ENCODE measurements at places on chromosomes 1 and 21.
A peak's percentile ranks its signal among the peaks of the same experiment; 100 is the strongest.

- no peak for DNase-seq
Observed at GRCh38 chr1:6412896-6413295, 6.8 kb downstream of the HES2 start.

DNA sequence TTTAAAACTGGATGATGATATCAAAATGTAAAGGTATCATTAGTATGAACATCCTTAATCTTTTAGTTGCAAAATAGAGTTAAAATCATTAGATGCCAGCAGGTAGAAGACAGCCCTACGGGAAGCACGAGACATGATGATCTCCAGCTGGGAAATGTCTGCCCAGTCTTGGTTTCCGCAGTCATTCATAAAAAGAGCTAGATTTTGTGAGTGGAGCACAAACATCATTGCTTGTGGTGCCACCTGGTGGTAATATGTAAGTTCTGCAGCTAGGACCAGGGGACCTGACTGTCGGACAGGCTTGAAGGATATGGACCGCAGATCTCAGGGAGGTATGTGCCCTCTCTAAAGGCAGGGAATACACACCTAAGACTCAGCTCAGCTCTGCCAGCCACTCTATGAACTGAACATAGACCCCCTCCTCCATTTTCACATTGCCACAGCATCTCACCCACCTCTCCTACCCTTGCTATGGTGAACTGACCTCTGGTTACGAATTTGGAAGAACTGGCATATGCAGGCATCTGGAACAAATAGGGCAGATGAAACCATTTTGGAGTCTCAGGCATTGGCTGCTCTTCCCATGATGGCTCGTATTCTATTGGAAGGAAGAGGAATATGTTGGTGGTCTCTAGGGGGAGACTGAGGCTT lies 9.2 kb downstream of the FCMR start:
- DNase-seq, result peak; percentile 74

GRCh38 chr1:43421976-43422750 lies 31.6 kb downstream of the HYI start:
- DNase-seq, result no peak

- no peak for DNase-seq
Observed at GRCh38 chr21:41213021-41213420, 45.1 kb downstream of the BACE2 start.

DNA sequence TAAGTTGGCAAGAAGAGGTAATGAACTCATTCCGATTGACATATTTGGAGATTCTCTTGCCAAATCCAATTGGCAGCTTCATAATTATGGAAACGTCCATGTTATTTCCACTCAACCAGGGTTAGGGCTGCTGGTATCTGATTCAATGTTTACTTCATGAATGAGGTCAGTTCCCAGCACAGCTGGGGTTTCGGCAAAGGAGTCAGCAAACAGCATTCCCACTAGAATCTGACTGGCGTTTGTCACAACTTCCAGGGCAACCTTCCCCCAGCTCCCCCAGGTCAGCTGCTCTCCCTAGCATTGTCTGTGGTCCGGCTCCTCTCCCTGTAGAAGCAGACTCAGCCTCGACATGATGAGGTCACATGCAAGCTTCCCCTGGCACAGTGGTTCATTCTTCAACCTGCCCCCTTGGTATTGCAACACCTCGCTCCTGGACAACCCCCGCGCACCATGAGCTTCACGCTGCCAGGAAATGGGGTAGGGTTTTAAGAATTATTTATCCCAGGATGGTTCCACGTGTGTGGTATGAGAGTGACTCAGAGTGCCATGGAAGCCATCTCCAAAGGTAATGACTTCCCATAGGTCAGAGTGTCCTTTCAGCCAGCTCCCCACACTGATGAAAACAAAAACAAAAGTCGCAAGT lies 100.7 kb upstream of the SLC25A33 start:
- DNase-seq, result peak; percentile 55

DNA sequence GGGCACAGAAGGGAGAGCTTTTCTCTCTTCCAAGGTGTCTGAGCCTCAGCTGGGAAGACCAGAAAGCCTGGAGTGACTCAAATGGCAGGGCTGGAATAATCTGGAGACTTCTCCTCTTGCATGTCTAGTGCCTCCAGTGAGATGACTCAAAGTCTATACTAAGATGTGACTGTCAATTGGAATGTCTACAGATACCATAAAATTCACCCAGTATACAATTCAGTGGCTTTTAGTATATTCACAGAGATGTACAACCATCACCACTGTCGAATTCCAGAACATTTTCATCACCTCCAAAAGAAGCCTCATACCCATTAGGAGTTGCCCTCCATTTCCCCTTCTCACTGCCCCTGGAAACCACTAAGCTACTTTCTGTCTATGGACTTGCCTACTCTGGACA lies 47.9 kb upstream of the CNN3 start:
- no peak for DNase-seq

DNA sequence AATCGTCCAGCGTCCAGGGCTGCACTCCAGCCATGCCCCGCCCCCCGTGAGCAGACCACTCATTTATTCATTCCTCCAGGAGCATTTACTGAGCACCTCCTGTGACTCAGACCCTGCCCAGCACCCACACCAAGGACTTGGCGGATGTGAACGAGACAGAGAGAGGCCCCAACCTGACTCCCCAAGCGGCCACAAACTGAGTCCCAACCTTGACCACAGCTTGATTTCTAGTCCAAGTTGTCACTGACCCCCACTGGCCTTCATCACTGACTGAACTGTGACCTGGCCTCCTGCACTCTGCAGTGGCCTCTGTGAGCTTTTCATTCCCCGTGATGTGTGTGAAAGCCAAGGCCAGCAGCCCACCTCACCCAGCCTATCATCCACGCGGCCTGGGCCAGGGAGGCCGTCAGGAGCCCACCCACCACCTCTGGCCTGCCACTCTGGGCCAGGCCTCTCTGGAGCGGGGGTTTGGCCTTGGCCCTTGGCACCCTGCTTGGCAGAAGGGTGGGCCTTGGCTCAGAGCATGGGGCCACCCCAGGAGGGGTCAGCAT lies 19.3 kb upstream of the RUNX3 start:
- DNase-seq, result no peak

DNA sequence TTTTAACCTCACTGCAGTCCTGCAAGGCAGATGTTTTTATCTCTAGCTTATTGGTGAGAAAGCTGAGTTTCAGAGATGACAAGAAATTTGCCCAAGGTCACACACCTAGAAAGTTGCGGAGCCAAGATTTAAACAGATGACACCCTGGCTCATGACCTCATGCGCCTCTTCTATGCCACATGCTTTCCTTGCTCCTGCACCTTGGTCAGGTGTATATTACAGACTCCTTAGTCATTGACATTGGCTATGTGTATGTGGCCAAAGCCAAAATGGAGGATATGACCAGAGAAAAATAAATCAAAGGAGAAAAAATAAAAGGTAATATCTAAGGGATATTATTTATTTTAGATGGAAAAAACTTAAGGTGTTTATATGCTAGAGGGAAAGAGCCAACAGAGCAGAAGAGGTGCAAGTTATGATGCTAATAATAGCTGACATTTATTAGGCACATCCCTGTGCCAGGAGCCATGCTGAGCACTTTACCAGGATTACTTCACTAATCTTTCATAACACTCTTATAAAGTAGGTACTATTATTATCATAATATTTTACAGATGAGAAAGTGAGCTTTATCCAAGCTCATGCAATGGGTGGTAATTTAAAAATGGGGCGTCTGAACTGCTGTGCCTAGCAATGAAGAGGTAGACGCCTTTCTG lies 13.8 kb upstream of the MYOC start:
- DNase-seq, result no peak

DNA sequence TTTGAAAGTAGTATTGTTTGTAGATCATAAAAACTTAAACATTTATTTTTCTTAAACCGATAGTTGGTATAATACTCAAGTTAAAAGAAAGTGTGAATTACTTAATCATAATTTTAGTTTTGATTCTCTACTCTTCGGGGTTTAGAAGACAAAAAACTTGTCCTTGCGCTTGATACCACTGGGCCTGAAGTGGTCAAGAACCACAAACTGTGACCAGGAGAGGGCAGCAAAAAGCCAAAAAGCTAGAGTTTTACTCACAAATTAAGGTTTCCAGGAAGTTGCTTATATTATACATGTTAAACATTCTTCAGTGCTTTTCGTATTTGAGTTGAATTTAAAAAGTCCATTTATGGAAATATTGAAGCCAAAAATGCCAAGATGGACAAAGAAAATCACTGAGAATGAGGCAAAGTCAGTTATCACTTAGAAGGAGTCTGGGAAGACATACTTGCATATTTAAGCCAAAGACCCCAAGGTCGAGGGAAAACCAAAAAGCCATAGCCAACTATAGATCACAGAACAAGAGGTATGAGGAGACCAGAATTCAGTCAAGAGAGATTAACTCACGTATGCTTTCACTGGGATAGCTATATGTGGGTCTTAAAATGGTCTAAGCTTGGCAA lies 34.2 kb downstream of the EFCAB7 start:
- DNase-seq, result peak; percentile 20

GRCh38 chr1:207647671-207648333 lies 2.9 kb downstream of the CR1L start:
- DNase-seq, result no peak

DNA sequence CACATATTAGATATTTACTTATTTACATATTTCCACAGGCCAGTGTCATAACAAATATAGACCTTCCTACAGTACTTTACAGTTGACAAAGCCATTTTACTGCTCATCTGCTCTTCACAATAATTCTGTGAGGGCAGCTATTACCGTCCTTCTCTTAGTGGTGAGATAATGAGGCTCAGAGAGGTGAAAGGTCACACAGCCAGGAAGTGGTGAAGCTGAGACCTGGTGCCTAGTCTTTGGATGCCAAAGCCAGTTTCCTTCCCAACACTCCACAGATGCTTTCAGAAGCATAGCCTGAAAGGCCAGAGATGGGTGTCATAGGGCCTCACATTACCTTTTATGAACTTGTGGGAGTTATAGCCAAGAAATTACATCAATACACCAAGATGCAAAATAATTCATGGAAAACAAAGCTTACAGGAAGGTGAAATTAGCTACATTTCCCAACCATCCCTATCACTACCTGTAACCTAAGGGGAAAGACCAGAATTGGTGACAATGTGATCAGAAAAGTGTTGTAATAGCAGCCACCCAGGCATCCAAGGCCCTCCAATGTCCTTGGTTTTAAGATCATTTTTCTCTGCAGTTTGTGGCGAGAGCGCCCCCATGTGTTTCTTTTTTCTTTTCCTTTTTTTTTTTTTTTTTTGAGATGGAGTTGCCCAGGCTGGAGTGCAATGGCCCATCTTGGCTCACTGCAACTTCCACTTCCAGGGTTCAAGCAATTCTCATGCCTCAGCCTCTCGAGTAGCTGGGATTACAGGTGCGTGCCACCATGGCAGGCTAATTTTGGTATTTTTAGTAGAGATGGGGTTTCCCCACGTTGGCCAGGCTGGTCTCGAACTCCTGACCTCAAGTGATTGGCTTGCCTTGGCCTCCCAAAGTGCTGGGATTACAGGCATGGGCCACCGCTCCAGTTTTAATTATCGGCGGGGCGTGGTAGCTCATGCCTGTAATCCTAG lies 26.5 kb upstream of the RPL11 start:
- no peak for DNase-seq

DNA sequence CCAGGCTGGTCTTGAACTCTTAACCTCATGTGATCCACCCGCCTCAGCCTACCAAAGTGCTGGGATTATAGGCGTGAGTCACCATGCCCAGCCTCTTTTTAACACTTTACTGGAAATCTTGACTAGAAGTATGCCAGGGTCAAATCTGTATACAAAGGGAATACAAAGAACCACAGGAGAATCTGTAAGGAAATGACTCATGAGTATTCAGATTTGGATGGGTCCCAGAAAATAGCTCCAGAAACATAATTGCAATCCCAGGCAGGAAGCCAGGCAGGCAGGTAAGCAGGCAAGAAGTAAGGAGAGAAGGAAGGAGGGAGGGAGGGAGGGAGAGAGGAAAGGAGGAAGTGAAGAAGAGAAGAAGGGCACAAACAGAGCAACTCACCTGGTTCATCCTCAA lies 22.8 kb upstream of the TIAM1 start:
- DNase-seq, result no peak

- no peak for DNase-seq
Observed at GRCh38 chr1:198123133-198123532, 33.7 kb upstream of the NEK7 start.

DNA sequence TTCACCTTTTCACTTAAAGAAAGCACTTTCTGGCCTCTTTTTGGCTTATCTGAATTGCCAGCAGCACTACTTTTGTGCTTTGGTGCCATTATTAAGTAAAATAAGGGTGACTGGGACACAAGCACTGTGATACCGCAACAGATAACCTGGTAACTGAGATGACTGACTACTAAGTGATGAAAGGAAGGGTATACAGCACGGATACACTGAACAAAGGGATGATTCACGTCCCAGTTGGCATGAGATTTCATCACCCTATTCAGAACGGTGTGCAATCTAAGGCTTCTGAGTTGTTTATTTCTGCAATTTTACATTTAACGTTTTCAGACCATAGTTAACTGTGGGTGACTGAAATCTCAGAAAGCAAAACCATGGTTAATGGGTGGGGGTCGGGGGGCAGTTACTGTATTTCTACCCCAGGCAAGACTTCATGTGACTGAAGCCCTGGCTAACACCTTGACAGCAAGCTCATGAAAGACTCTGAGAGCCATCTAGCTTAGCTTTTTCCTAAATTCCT lies 102.8 kb downstream of the CLIC6 start:
- DNase-seq, result no peak

GRCh38 chr1:88984569-88984968 lies 7.9 kb downstream of the KYAT3 start:
- DNase-seq, result no peak

- peak; percentile 32 for DNase-seq
Observed at GRCh38 chr1:234963180-234963903, 165.3 kb downstream of the TOMM20 start.

- no peak for DNase-seq
Observed at GRCh38 chr1:226653311-226653921, 85.7 kb downstream of the ITPKB start.

GRCh38 chr21:32803651-32804050 lies 32.1 kb upstream of the PAXBP1 start:
- DNase-seq, result no peak

- no peak for DNase-seq
Observed at GRCh38 chr21:25959799-25960198, 210.8 kb downstream of the APP start.

DNA sequence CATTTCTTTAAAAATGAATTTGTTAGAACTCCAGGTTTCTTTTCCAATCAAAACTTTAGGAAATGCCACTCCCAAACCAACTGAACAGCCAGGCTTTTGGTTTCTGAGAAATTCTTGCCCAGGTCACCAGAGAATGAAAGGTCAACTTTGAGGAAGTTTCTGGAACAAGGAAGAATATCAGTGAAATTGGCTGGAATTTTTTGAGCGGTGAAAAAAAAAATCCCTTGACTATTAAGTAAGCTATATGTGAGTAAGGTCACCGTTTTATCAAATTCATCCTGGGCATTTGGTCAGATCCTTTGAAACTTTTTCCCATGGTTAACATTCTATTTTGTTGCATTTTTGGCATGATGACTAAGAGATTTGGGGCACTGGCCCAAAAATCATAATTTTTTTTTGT lies 469.3 kb downstream of the LTN1 start:
- DNase-seq, result no peak

DNA sequence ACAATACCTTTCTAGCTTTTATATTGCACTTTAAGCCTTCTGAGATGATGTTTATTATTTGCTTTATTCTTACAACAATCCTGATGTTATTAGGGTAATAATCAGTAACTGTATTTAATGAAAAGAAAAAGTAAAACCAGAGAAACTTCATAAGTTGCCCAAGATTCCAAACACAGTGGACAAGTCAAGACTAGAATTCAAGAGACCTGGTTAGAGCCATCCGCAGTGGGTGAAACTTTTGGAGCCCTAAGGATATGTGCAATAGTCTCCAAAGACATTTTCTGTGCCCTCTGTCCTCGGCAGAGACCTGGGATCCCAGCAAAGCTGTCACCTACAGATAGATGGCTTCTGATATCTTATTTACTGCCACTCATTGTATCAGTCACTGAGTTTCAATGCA lies 106.8 kb upstream of the DPT start:
- DNase-seq, result no peak

- no peak for DNase-seq
Observed at GRCh38 chr1:3352299-3352951, 102.0 kb upstream of the ARHGEF16 start.
